SW 1271 (cell line): ENCODE measurements at places on chromosomes 13 and 19.
A peak's percentile ranks its signal among the peaks of the same experiment; 100 is the strongest.

- DNase-seq = no peak
Measured at GRCh38 chr13:71358218-71358617, 508.8 kb downstream of the DACH1 start.

GRCh38 chr19:3360421-3361383 lies 5.7 kb upstream of the NFIC start:
- peak; percentile 33 for DNase-seq

- no peak for DNase-seq
Measured at GRCh38 chr13:51549050-51549449, 35.2 kb upstream of the WDFY2 start.

- DNase-seq = no peak
Measured at GRCh38 chr19:38561658-38562057, 56.1 kb downstream of the MAP4K1 start.

GRCh38 chr13:93224535-93224934 lies 2.1 kb upstream of the GPC6 start:
- DNase-seq = no peak

DNA sequence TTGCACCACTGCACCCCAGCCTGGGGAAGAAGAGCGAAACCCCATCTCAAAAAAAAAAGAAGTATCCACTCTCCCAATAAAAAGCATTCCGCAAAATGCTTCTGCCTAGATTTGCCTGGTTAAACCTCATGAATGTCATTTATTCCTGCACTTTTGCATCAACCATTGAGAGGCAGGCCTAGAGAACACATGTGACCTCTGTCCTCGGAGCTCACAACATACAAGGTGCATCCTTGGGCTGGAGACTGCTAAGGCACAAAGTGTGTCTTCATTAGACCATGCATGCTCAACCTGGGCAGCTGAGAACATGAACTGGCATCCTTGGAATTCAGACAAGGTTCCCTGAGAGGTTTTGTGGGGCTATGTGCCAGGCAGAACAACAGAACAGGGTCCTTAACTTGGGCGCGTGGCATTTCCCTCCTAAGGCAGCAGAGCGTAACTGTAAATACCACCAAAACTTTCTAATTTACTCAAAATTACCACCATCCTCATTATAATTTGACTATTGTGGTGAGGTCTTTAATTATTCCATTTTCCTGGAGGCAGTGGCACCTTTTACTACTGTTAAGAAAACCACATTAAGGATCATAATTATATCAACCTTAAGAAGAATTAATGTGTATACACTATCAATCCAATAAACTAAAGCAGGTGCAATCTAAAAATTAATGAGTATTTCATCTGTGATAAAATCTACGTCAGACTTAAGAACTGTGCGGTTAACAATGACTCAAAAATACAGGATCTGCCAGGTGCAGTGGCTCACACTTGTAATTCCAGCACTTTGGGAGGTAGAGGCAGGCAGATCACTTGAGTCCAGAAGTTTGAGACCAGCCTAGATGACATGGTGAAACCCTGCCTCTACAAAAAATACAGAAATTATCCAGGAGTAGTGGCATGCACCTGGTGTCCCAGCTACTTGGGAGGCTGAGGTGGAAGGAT lies 13.8 kb downstream of the RCBTB1 start:
- DNase-seq = no peak

DNA sequence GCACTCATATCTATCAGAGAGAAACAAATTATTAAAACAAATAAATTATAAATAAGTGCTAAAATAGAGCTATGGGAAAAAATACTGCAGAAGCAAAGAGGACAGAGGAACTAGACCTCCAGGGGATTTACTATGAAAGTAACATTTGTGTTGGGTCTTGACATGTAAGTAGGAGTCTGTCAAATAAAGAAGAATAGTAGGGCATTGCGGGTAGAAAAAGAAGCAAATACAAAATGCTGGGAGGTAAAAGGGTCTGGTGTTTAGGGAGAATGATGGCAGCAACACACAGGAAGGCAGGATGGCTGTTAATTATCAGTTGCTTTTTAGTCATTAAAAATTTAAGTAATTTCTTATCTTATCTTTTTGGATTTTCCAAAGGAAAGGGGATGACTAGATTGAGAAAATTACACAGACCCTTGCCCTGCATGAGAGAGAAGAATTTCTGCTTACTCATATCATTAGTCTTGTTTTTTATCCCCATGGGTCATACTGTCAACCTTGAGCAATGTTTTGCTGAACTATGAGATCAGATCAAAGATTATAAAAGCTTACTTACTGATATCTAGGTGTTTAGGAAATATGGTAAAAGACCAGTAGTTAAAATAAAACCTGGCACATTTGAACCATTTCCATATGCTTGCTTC lies 472.7 kb downstream of the DIAPH3 start:
- no peak for DNase-seq

DNA sequence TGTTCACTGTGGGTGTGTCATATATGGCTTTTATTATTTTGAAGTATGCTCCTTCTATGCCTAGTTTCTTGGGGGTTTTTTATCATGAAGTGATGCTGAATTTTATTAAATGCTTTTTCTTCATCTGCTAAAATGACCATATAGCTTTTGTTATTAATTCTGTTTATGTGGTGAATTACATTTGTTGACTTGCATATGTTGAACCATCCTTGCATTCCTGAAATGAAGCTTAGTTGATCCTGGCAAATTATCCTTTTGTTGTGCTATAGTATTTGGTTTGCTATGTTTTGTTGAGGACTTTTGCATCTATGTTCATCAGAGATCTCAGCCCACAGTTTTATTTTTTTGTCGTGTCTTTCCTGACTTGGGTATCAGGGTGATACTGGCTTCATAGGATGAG lies 12.1 kb downstream of the GPC6 start:
- DNase-seq = no peak

DNA sequence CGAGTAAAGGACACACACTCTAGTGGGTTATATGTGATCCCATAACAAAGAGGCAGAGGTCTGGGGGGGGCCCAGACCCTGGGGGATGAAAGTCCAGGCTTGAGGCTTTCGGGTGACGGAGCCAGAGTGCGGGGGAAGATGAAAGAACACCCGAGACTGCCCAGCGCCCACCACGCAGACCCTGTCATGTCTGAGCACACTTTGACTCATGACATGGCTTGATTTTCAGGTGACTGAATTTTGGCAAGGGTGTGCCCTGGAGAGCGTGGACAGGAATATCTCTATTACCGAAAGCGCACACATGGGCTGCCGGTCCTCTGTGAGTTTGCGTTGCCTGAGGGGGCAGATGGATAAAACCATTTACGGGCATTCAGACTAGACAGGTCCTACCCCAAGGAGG lies 192.0 kb upstream of the SOX1 start:
- DNase-seq = no peak

GRCh38 chr13:32960626-32961025 lies 55.6 kb upstream of the KL start:
- no peak for DNase-seq

DNA sequence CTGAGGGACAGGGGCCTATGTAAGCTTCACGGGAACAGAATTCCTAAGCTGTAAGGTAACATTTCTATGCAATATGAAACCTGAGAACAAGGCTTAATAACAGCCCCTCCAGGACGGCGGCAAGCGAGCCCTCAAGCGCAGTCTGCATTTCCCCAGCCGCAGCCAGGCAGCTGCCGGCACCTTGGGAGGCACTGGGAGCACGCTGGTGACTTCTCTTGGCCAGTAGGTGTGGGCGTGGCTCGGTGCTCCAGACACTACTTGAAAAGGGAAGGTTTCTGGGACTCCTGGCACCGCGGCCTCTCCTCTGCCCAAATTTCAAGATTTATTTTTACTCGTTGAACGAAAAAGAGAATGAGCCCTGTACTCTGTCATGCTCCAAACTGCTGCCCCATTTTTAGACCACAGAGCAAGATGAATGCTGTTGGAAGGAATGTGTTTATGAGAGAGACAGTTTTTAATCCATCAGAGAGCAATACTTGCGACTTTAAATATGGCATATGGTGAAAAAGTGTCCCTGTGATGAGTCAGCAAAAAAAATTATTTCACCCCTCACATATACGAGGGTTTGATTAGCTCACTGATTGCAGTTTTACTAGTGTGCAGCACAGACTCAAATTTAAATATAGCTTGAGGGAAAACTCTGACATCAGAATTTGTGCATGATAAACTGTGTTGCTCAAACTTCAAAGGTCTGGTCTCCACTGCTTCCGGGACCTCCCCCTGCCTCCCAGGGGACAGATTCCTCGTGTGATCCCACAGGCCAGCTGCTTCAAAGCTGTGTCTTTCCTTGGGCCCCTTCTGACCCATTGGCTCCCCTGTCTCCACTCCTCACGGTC lies 81.2 kb downstream of the COL4A2 start:
- no peak for DNase-seq

GRCh38 chr13:27617881-27618321 lies 2.4 kb downstream of the LNX2 start:
- no peak for DNase-seq

DNA sequence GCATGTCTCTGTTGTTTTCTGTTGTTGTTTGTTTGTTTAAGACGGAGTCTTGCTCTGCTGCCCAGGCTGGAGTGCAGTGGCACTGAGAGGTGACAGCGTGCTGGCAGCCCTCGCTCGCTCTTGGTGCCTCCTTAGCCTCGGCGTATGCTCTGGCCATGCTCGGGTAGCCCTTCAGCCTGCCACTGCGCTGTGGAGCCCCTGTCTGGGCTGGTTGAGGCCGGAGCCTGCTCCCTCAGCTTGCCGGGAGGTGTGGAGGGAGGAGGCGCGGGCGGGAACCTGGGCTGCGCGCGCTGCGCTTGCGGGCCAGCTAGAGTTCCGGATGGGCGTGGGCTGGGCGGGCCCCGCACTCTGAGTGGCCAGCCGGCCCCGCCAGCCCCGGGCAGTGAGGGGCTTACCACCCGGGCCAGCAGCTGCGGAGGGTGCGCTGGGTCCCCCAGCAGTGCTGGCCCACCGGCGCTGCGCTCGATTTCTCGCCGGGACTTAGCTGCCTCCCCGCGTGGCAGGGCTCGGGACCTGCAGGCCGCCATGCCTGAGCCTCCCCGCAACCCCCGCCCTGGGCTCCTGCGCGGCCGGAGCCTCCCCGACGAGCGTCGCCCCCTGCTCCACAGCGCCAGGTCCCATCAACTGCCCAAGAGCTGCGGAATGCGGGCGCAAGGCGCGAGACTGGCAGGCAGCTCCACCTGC lies 6.6 kb upstream of the ZNF329 start:
- DNase-seq = no peak

DNA sequence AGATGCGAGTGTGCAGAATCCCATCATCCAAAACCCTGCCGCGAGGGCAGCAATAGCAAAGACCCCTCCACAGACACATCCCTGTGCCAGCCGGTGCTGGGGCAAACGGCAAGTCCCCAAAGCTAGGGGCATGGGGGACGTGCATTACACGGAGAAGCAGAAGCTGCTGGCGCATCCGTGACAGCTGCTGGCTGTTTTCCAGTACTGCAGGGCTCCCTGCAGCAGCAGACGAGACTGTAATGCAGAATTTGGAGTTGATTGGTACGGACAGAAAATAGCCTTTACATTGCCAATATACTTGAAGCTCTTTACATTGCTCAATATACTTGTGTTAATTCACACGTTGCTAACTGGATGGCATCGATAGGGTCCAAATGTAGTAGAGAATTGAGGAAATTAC lies 77.2 kb upstream of the TMTC4 start:
- DNase-seq = no peak

DNA sequence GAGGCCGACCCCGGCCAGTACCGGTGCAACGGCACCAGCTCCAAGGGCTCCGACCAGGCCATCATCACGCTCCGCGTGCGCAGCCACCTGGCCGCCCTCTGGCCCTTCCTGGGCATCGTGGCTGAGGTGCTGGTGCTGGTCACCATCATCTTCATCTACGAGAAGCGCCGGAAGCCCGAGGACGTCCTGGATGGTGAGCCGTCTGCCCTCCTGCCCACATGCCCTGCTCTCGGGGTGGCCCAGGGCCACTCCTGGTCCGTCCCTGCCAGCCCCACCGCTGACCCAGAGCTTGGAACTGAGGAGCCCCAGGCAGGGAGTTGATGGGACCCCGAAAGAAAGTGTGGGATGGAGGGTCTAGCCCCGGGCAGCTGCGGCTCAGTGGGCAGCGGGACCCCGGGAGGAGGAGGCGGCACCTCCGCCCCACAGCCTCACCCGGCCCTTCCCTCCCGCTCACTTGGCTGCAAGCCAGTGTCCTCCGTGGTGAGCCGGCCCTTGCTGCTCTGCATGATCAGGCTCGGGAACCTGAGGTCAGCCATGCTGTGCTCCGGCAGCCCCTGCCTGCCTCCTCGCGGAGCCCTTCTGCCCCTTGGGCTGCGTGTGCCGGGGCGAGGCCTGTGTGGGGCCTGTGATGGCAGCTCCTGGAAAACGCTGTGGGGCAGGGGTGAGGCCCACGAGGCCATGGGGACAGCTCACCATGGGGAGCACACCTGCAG lies 8.1 kb upstream of the HCN2 start:
- no peak for DNase-seq

DNA sequence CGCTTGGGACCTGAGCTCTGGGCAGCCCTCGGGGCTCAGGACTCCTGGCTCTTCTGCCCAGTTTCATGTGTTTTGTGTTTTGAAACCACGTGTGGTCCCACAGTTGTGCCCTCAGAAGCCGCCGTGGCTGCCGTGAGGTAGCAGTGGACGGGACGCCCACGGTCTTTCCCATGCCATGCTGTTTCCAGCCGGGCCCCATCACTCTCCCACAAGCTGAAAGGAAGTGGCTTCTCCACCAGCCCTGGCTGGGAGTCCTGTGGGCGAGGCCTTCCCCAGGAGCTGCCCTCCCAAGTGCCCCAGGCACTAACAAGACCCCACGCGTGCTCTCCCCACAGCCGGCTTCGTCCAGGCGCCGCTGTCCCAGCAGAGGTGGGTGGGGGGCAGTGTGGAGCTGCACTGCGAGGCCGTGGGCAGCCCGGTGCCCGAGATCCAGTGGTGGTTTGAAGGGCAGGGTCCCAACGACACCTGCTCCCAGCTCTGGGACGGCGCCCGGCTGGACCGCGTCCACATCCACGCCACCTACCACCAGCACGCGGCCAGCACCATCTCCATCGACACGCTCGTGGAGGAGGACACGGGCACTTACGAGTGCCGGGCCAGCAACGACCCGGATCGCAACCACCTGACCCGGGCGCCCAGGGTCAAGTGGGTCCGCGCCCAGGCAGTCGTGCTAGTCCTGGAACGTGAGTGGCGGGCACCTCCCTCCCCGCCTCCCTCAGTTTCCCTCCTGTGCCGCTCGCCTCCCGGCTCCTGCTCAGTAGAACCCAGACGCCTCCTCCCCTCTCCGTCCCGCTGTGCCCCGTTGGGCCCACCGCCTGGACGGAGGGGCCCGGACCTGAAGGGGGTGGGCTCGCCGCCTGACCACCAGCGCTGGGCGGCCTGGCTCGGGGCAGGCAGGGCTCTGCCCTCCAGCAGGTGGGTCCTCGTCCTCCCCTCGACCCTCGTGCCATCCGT lies 5.3 kb downstream of the BSG start:
- DNase-seq = no peak

GRCh38 chr13:50573066-50573465 lies 270.4 kb downstream of the DLEU7 start:
- no peak for DNase-seq

GRCh38 chr19:15328312-15328711 lies 4.0 kb downstream of the BRD4 start:
- DNase-seq = no peak
